ENCODE measurements at places on chromosomes 2 and 18. TPM values are rescaled to one million over a fixed set of nuclear protein-coding genes. Genes with fewer than 3 reads are reported as not detected.

CCL20 gene
- not detected for total RNA-seq

GRCh38 chr2:207354462-207354861 lies 175.3 kb upstream of the CREB1 start:
- DNase-seq = no peak

DNA sequence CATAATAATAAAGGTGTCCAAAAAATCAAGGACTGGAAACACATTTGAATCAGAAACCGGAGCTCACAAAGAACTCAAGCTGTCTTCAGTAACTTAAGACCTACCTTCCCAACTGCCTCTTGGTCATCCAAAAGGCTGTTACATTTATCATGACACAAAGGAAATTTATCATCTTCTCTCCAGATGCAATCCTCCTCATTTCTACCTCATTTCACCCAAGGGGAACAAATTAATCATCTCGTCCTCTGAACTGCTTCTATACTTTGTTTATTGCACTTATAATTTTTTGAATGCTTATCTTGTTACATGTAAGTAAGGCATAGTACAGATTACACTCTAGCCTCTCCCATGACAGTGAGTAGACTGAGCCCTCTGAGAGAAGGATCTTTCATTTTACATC lies 105.1 kb upstream of the RGPD4 start:
- no peak for DNase-seq

DNA sequence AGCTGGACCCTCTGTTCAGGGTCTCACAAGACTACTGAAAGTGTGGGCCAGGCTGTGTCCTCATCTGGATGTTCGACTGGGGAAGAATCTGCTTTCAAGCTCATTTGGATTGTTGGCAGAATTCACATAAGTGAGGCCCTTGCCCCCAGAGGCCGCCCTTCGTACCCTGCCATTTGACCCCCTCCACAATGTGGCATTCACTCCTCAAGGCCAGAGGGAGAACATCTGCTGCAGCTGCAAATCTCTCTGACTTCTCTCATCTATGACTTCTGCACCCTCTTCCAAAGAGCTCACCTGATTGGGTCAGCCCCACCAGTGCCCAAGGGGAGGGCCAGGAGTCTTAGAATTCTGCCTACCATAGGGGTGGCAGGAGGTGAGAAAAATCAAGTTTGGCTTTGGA lies 3.9 kb upstream of the CNDP2 start:
- no peak for DNase-seq

DNA sequence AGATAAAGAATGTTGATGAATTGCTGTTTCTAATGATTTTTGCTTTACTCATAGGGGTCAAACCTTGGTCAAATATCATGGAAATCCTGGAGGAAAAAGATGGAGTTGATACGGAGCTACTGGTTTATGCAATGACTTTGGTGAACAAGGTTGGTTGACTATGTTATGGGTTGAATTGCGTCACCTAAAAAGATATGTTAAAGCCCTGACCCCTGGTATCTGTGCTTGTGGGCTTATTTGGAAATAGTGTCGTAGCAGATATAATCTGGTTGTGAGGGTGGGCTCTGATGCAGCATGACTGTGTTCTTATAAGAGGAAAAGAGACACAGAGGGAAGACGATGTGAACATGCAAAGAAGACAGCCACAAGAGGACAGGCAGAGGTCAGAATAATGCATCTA lies 226.2 kb downstream of the TPGS2 start:
- DNase-seq = no peak

ACSL3 gene
- total RNA-seq = 52.4 TPM

DAW1 gene
- total RNA-seq = not detected

All from heart left ventricle (tissue), 16 donors.